ENCODE measurements at places on chromosomes 12 and 14.

GRCh38 chr14:84162633-84163032, 1367.3 kb upstream of the FLRT2 start:
- DNase-seq: no peak

- DNase-seq: no peak
These were observed 43.9 kb upstream of the ASPG start for GRCh38 chr14:104041430-104042104.

DNA sequence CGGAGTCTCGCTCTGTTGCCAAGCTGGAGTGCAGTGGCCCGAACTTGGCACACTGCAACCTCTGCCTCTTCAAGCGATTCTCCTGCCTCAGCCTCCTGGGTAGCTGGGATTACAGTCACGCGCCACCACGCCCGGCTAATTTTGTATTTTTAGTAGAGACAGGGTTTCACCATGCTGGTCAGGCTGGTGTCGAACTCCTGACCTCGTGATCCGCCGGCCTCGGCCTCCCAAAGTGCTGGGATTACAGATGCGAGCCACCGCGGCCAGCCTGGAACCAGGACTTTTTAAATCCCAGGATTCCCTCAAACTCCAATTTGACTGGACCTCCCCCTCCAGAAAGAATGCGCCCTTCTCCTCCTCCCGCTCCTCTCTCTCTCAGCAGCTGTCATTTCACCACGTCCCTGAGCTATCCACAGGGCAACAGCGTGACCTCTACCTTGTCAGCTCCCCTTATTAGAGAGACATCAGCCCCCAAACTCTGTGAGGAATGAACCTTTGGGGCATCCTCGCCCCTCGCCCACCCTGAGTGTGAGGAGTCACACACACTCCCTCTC, 2.0 kb downstream of the ESYT1 start:
- DNase-seq: no peak

DNA sequence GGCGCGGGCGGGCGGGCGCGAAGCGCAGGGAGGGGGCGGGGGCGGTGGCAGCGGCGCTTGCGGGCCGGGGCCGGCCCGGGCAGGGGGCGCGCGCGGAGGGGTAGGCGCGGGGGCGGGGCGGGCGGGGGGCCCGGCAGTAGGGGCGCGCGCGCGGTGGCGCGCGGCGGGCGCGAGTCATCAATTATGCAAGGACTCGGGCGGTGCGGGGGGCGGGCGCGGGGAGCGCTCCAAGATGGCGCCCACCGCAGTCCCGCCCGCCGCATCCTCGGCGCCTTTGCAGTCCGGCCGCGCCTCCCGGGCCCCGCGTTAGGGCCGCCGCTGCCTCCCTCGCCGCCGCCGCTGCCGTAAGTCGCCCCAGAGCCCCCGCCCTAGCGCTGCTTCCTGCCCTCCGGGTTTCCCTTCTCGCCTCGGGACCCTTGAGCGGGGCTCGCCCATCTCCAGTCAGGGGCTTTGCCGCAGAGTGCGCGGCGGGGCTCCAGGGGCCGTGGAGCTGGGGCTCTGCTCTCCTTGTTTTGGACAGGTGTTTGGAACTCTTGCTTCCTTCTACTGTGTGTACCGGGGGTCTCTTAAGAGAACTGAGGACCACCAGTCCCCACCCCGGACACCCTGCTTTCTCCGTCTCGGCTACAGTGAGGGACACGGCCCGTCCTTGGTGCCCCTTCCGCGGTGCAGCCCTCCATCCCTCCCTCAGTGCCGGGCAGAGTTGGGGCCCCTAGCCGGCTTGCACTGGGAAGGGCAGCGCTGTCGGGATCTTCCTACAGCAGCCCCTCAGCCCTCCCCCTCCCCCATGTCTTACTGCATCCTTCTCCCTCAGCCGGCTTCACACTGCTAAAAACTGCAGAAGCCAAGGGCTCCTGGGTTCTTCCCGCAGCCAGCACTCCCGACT, at the start of gene SCN8A:
Gene SCN8A (plus strand): TSS at position 218 of the 886 bp plus-strand sequence. CDS start 71,585 bp downstream, outside the sequence.
- peak; percentile 56 for DNase-seq

- DNase-seq: no peak
These were observed 17.1 kb upstream of the BICD1 start for GRCh38 chr12:32089586-32089985.

DNA sequence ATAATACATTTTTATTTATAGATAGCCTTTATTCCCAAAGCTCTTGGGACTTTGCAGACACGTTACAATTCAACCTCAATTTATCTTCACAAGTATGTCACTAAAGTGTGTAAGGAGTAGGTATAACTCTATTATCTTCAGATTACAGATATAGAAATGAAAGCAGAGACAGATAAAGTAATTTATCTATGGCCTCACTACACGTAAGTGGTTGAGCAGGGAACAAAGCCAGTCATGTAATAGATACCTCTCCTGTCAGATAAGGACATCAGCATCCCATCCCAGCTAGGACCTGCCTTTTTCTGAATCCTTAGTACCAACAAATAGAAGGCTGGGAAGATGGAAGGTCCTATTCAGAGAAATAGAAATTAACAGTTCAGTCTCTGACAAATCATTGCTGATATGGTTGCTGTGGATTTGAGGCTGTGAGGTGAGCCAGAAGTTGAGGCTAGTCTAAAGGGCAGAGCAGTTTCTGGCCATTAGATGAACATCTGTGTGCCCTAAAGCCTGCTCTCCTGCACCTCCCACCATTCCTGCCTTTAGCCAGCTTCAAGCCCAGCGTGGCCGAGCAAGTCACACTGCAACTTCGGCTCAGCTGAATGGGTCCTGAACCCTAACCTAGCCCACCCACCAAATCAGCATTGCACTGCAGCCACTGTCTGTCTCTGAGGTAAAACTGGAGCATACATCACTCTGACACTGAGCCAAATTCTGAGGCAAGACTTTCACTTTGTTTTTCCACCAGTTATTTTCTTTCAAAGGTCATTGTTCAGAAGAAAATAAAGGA, 71.1 kb upstream of the PLEKHA5 start:
- no peak for DNase-seq
